CD4-positive, alpha-beta T cell treated with Interleukin-2 at 100 ng/mL for 4 hours (primary cell): ENCODE measurements at places on chromosomes 5 and 9.
A peak's percentile ranks its signal among the peaks of the same experiment; 100 is the strongest.

DNA sequence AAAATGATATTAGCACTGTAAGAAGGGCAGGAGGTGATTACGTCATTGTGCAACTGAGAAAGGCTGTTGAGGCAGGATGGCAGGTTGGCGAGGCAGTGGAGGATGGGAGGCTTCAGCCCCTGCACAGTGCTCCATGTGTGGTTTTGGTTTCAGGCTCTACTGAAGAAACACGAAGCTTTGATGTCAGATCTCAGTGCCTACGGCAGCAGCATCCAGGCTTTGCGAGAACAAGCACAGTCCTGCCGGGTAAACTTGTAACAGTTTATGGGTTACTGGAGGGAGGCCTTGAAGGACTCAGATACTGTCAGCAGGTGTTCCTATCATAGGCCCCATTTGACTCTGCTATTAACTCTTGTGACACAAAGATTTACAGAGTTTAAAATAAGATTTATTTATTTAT is 35.1 kb downstream of the SPTAN1 start:
- peak; percentile 25 for DNase-seq

DNA sequence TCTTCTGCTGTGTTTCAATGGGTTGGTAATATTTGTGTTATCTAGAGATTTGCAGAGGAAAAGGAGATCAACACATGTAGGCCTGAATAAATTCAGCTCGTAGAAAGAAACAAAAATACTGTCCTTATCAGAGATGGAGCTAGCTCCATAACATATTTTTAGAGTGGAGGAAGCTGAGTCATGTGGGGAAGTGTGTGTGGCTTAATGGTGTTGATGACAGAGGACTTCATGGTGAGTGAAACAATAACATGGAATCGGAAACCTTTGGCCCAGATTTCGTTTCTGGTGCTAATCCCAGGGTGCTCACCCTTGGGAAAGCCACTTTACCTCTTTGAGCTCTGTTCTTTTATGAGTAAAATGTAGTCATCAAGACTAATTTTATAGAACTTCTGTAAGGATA is 825.0 kb downstream of the TLR4 start:
- no peak for DNase-seq

DNA sequence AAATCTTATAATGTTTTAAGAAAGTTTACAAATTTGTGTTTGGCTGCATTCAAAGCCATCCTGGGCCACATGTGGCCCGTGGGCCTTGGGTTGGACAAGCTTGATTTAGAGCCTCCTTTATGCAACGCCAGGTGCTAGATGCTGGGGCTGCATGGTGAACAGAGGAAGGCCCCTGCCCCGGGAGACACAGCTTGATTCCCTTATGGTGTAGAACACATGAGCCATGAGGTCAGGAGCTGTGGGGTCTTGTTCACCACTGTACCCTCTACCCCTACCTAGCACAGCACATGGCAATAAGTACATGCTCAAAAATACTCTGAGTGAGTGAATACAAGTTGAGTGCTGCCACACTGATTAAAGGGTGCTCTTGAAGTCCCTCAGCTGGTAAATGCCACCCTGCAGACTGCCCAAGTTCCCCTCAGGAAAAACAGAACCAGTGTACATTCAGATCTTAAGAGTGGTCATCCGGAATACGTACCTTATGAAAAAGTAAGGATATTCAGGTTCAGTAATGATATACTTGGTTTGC is 71.9 kb downstream of the ARRDC3 start:
- no peak for DNase-seq

DNA sequence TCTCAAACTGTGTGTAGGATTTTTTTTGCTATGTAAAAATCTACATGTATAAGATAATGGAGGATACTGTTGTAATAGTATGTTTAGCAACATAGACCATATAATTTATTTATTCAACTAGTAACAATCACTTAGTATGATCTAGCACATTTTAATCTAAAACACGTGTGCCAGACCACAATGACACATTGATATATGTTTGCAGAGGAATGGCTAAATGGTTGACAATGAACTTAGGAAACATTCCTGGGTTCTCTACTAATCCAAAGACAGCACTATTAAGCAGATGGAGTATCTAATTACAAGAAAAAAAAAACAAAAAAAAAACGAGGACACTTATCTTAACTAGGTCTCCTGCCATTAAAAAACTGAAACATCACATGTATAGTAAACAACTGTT is 261.7 kb upstream of the PAPPA start:
- DNase-seq: no peak

GRCh38 chr5:139660105-139660922 is 12.2 kb downstream of the CXXC5 start:
- DNase-seq: no peak

DNA sequence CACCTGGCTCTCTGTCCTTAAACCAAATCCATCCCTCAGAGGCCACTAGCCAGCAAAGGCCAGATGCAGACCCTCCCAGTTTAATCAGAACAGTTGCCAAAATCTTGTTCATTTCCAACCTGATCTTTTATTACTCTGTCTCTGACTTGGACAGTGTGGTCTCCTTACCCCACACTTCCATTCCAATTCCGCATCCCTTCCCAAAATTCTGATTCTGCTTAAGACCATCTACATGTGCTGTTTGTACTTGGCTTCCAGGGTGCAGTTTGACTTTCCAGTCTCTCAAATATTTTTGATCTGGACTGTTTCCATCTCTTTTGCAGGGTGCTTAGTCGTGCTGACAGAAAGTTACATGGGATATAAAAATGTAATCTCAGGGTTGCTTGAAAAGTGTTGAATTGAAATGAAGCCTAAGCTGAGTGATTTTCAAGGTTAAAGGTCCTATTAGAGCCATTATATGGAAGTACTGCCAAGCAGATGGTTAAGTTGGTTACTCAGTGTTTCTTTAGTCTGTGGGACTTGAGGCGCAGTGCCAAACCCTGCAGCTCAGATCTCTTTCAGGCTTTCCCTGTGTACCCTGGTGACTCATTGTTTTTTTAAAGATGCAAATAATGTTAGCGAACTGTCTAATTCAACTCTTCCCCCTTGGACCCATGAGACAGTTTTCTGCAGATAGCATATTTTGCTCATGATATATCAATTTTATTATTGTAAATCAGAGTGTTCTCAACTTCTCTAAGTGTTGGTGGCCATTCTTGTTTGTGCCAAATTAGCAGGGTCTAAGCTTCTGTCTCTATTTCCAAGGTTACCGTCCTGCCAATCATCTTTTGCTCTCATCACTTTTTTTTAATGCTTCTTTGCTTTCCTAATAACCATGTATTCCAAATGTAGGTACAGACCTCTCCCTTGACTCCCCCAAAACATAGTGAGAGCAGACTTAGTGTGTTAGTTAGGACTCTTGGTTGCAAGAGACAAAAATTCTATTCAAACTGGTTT is 18.2 kb upstream of the DCP2 start:
- peak; percentile 24 for DNase-seq

- no peak for DNase-seq
These were observed 85.8 kb downstream of the MTREX start for GRCh38 chr5:55393501-55394175.

DNA sequence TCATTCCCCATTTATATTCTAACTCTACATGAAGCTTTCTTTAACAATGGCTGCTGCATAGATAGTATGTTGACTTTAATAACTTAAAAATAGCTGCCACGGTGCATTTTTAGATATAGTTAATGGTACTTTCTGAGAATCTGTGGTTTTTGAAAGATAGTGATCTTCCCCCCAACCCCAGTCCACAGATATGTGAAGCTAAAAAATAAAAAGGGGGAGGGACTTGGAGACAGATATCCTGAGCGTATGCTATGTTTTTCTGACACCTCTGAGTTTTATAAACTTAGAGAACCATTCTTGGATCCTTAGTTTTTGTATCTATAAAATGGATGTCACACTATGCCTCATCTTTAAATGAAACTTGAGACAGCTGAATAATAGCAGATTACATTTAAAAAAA is 120.5 kb downstream of the SNX18 start:
- peak; percentile 41 for DNase-seq

DNA sequence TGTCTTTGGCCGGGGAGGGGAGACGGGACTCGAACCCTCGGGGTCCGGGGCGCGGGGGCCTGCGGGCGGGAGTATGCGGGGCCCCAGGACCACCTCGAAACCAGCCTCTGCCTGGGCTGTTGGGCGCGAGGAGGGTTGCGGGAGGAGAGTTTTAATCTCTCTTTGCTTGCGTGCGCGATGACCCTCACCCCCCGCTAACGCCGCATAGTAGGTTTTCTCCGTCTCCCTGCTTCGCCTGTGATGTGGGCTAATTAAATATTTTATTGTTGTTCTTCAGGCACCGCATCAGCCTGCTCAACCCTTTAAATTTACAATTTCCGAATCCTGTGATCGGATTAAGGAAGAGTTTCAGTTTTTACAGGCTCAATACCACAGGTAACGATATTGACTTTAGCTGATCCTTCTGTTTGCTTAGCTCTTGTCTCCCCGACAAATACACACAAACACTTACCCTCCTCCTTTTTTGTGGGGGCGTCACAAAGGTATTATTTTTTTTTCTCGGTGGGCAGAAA is 1.7 kb downstream of the TLE4 start:
- no peak for DNase-seq

GRCh38 chr5:72234868-72235267 is 85.2 kb downstream of the MRPS27 start:
- no peak for DNase-seq

- no peak for DNase-seq
These were observed 24.5 kb upstream of the TOR1B start for GRCh38 chr9:129778469-129778868.

GRCh38 chr9:70303268-70303667 is 44.5 kb downstream of the SMC5 start:
- no peak for DNase-seq

DNA sequence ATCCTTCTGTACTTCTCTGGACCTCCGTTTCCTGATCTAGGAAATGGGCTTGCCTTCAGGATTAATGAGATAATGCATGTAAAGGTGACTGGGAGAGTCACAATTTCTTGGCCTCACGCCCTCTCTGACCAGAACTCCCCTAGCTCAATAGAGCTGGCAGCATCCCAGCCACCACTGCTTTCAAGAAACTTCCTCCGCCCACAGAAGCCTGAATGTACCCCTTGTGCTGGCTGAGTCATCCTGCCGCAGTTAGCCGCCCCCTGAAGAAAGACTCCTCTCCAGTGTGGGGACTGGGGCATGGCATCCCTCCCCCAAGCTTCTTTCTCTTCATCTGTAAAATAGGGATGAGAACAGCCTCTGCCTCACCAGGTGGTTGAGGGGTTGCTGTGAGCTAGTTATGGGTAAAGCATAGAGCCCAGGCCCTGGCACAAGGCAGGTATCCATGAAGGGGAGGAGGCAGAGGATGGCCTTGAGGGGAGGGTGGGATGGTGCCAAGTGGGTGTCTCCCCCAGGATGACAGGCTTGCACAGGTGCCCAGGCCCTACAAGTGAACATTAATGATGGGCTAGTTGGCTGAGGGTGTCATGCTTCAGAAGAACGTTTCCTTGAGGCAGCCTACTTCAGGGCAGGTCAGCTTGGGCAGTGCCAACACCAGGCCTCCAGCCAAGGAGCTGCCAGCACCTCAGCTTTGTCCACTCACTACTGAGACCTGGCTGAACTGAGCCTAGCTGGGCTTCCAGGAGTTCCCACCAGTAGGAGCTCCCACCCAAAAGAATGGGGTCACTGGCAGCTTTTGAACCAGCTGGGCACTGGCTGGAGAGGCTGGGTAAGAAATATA is 3.4 kb downstream of the PDLIM4 start:
- no peak for DNase-seq

DNA sequence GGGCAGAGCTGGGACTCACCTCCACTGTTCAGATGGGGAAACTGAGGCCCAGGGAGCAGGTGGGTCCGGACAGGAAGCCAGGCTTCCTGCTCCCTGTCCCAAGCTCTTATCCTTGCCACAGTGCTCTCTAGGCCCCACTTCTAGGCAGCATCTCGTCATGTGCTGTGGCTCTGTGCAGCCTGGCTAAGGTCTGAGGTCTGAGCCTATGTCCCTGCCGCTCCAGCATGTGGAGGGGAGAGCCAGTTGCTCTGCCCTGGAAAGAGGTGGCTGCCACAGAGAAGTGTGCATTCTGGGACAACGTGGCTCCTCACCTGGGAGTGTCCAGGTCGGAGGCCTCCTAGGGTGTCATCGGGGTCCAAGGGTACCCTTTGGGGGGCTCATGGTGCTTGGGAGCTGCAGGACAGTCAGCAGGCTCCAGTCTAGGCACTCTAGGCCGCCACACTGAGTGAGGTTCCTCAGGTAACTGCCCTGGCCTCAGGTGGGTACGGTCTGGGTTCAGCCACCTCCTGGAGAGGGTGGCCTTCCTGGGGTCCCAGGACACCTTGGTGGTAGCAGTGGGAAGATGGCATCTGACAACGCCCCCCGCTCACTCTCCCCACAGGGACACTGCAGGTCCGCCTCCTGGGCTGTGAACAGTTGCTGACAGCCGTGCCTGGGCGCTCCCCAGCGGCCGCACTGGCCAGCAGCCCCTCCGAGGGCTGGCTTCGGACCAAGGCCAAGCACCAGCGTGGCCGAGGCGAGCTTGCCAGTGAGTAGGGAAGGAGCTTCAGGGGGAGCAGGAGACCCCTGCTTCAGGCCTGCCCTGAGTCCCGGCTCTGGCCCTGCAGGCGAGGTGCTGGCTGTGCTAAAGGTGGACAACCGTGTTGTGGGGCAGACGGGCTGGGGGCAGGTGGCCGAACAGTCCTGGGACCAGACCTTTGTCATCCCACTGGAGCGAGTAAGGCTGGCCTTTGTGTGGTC is 10.4 kb downstream of the PKN3 start:
- DNase-seq: no peak

DNA sequence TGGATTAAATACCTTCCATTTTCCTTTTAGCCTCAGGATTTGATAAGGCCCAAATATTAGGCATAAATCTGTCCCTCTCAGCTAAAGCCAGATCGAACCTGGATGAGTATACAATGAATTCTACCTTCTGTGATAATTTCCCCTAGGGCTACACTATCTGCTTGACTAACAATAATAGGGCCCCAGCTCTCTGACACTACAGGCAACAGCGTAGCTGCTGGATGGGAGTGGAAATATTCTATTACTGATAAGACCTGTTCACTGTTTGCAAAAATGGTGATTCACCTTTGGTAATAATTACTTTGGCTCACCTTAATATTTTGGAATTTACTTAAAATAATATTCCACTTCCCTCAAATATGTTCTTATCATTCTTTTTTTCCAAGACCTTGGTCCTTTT is 644.2 kb upstream of the SEMA6A start:
- no peak for DNase-seq

- no peak for DNase-seq
These were observed 3.9 kb upstream of the HK3 start for GRCh38 chr5:176902911-176903664.

DNA sequence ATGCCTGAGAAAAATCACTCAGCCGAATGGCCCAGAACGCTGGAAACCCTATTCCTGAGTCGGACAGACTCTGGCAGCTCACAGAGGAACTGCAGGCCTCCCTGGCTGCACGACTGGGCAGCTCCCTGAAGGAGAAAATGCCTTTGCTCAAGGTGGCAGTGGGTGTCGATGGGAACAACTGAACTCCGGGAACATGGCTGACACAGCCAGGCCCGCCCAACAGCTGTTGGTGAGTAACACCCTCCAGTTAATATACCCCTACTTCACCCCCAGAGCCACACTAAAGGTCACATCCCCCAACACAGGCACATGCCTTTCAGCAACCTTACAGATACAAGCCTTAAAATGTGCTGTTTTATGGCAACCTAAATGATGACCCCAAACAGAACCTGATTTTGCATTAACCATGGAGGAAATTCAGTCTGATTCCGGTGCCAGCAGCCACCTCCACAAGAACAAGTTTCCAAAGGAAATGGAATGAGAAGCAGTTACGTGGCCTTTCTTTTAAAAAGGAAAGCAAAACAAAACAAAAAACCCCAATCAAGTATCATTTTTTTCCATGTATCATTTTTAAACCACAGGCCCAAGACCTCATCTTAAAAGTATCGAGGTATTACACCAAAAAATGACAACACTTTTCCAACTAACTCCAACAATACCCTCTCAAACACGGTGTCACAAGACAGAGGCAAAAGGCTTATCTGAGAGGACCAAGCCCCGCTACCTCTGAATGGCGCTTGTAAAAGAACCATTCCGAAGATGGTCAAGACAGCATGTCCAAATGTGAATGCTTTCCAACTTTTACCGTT is 3.1 kb downstream of the KLF9 start:
- DNase-seq: peak; percentile 51
